CD4-positive, CD25-positive, alpha-beta regulatory T cell (primary cell): ENCODE measurements at places on chromosomes 6 and 20.

DNA sequence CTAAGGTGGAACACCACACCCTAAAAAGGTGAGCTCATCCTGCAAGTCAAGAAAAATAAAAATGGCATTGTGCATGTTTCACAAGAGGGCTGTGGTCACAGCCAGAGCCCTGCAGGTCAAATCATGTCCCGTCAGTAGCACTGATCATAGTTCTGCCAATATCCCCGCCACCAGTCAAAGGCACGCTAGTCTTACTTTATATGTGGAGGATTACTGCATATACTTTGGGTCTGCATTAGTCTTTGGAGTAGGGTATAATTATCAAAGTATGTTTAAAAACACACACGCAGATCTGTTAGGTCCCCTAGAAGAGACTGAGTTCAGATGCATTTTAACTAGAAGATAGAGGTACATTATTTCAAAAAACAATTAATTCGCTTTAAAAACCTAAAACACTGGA, 1.8 kb downstream of the PERP start:
- no peak for DNase-seq

- DNase-seq: no peak
Observed at GRCh38 chr6:69816569-69816968, 19.8 kb upstream of the LMBRD1 start.

- DNase-seq: no peak
Observed at GRCh38 chr6:2920671-2921112, 17.6 kb upstream of the SERPINB9 start.

GRCh38 chr6:36836111-36837021, 2.9 kb downstream of the CPNE5 start:
- no peak for DNase-seq

DNA sequence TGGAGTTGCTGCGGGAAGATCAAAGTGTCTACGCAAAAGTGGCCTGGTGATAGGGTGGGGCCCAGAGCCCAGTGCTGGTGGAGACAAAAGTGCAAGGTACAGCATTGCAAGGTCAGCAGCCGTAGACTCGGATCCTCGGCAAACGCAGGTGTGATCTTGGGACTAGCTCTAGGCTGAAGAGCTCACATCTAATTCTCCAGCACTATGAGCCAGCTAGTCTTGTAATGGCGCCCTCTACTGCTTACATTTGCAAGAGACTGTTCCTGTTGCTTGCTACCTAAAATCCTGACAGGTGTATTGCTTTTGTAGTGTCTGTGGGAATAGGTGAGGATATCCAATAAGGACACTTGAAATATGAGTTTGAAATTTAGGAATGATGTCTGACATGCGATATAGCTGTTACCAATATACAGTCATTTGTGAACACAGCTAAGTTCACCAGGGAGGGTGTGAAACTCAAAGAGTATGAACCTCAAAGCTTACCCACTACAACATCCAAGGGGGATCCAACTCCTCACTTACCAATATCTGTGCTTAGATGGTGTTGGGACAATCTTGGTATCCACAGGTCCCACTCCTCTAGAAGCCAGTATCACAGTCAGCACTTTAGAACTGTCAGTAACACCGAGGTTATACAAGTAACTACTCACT, 58.4 kb downstream of the PDE7B start:
- peak; percentile 72 for DNase-seq

GRCh38 chr20:24418731-24419130, 50.7 kb upstream of the SYNDIG1 start:
- DNase-seq: no peak

- no peak for DNase-seq
Observed at GRCh38 chr6:75142721-75143120, 63.1 kb downstream of the COL12A1 start.

DNA sequence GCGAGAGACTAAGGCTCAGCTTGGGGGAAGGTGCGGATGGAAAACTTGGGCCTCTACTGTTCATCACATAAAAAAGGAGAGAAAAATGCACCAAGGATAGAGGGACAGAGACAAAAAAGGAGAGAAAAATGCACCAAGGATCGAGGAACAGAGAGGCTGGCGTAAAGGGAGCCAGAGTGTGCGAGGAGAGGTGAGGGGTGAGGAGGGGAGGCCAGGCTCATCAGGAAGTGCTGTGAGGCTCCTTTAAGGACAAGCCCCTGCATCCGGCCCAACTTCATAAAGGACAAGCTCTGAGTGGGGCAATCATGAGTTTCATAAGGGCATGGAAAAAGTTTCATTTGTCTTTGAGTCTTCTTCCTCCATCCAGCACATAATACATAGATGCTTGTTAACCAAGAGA, 117.2 kb upstream of the NXT1 start:
- DNase-seq: no peak

DNA sequence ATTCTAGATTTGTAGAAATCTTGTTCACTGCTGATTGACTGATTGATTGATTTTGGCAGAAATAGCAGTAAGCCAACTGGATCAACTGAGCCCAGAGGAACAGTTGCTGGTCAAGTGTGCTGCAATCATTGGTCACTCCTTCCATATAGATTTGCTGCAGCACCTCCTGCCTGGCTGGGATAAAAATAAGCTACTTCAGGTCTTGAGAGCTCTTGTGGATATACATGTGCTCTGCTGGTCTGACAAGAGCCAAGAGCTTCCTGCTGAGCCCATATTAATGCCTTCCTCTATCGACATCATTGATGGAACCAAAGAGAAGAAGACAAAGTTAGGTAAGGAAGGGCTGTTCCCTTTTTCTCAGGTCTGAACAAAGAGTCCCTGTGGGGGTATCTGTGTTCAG, 31.2 kb downstream of the TREML1 start:
- no peak for DNase-seq

DNA sequence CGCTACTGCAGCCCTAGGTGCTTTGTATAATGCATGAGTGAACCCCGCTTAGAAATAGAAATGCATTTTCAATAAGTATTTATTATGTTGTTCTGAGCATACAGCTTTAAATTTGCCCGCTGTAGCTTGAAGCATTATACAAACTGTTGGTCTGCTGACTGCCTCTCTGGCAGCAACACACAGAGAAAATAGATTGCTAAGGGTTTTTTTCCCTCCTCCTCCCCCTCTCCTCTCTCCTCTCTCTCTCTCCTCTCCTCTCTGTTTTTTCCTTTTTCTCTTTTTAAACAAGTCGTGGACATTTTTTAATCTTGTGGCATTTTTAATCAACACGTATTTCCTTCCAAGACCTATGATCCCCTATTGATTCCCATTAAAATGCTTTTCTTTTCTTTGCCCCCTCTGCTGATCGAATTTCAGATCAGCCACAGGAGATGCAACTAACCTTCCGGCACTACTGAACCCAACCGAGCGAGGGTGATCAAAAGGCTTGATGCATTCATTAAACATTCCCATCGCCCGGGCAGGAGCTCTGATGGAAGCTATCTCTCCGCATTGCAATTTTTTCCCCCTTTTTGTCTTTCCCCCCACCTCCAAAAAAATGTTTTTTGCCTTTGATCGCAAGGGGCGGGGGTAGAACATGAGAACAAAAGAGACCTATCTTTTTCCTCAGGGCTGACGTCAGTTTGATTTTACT, 90.7 kb upstream of the ARID1B start:
- peak; percentile 66 for DNase-seq

DNA sequence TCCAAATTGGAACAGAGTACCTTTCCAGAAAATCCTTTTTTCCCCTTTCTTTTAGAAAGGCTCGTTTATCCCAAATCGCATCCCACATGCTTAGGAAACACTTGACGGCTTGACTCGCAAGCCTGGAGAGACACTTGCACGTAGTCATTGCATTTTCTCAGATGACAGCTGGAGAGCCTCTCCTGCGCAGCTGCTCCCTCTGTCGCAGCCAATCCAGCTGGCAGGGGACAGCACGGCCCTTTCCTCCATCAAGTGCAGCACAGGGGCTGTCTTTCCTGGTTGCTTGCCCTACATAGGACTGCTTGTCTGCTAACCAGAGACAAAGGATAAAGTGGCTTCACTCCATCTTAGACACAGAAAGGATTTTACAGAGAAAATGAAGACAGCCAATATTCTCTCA, 77.6 kb upstream of the RGS17 start:
- no peak for DNase-seq

DNA sequence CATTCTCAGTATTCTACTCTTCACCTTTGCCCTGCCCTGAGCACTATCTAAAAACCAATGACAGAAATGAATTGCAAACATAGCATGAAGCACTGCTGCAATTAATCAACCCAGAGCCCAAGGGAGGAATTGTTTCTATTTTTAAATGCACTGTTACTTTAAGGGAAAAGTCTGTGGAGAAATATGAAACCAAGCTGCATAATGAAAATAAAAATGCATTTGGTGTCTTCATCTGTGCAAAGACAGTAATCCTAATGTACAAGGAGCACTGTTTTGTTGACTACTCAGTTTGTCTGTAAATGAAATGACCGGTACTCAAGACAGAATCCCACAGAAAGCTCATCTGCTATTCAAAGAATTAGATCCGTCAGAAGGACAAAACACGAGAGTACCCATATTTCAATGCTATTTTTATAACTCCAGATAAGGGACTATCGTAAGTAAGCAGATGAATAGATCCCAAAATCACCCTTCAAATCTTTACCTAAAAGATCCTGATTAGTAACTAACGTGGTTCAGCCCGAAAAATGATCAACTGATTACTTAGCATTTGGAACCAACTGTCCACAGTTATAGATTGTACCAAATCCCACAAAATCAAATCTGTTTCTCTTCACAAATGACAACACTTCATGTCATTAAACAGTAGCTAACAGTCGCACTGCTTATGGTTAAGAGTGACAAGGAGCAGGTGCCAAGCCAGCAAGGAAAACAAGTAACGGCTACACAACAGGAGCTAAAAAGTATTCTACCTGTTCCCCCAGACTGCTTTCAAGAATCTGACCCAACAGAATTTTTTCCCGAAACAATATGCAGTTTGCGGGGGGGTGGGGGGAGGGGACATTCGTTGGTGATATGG, 2.4 kb downstream of the KIF13A start:
- no peak for DNase-seq

- no peak for DNase-seq
Observed at GRCh38 chr6:48985025-48985424, 478.0 kb downstream of the MMUT start.

GRCh38 chr6:147117011-147117410, 87.2 kb upstream of the STXBP5 start:
- DNase-seq: no peak

DNA sequence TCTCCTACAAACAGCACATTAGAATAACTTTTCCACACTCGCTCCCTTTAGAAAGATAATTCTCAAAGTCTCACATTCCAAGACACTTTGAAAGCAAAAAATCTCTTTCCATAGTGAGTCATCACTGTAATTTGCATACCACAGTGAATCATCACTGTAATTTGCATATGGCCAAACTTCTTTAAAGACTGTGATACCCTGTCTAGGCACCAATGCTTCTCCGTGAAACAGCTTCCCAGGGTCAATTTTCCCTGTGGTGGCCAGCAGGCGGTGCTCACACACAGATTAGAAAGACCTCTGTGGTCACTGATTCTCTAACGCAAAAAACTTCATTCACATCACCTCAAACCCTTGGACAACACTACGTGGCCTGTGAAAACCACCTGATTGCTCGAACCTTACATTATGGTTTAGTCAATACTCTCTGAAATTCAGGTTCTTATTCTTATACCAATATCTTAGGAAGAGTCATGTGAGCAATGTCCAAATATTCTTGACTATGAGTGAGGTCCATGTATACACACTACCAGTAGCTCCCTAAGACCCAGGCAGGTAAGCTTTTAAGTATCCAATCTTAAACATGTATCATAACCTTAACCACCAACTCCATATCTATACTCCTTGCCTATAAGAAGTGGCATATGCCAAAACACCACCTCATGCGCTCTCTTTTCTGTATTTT, 78.5 kb upstream of the PHACTR1 start:
- DNase-seq: no peak
